HT1080 (cell line): ENCODE measurements at places on chromosomes 6 and 20. TPM values are rescaled to one million over a fixed set of nuclear protein-coding genes. Genes with fewer than 3 reads are reported as not detected.

KCNB1 gene
- total RNA-seq: 0.02 TPM in 1 of 2 replicates, not detected in the other

DNA sequence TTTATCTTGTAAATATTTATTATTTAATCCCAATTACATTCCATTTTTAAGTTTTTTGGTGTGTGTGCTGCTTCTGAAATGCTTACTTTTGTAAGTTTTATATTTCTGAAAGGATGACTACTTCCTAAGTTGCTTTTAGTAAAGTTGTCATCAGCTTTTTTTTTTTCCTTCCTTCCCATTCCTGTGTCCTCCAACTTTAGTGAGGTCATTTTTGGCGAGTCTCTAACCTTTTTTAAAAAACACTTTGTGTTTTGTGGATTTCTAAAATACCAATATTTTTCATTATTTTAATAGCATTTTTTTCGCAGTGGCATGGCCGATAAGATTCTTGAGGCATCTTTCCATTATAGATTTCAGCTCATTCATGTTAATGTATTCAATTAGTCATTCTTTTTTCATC is 30.9 kb downstream of the FIG4 start:
- DNase-seq: no peak

DNA sequence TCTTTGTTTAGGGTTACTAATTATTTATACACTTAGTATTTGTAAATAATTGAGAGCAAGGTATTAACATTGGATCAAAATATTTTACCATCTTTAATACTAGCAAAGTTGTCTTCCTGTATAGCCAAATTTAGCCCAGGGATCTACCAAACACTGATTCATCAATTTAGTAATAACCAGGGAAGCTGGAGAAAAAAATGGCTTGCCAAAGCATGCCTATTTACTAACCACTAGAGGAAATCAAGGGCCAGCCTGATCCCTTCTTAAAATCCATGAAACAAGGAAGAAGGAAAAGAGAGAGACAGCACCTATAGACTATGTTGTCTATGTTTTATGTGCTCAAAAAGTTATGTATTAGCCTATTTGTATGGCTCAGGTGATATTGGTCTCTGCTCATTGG is 450.3 kb upstream of the GJE1 start:
- DNase-seq: no peak

- no peak for DNase-seq
Measured at GRCh38 chr6:125818225-125818657, 27.5 kb downstream of the NCOA7 start.

GRCh38 chr6:12289933-12290820 is at the start of gene EDN1:
Gene EDN1, plus strand, starts transcription at chr6:12290361. Its CDS starts 269 bp downstream, at chr6:12290630.
- peak; percentile 91 for DNase-seq
